ENCODE measurements at places on chromosomes 7 and 10.
A peak's percentile ranks its signal among the peaks of the same experiment; 100 is the strongest.

DNA sequence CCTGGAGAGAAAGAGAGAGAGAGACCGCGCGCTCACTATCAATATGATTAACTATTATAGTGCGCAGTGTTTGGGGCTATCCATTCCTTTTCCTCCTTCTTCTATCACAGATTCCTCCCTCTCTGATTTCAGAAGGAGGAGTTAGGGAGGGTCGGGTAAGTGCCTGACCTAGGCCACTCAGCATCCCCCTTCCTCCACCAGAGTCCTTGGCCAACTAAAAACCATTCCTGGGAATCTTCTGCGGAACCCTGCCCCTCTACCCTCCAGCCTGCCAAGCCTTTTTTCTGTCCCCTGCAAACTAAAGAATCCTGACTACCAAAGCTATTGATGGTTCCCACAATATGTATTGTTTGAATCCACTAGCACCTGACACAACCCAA, 256.2 kb upstream of the NFE2L3 start:
- no peak for DNase-seq

- no peak for DNase-seq
These were observed 17.2 kb upstream of the CALN1 start for GRCh38 chr7:72429316-72429715.

DNA sequence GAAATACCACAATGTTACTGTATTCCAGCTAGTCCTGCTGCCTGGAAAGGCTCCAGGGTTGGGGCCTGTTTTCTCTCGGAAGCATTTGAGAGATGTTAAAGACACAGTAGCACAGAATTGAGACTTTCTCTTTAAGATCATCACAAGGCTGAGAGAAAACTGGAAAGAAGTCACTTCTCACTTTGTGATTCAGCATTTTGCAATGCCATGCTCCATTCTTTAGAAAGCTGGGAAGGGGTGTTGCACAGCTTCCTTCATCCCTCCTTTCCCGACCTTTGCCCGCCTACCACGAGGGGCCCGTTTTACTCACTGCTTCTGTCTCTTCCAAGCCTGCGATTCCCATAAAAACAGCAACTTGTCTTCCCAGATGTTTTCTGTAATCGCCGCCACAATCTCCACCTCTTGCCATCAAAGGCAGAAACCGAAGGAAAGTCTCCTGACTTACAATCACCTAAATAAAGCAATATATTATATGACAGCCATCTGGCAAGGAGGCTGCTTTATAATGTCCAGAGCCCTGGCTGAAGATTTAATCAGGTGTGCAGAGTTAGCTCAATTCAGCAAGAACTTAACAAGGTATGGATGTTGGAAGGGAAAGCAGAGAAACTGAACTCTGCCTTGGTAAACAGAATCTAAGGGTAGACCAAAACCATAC, 18.9 kb downstream of the NOD1 start:
- no peak for DNase-seq

GRCh38 chr7:132152131-132152889, 424.0 kb downstream of the PLXNA4 start:
- no peak for DNase-seq

GRCh38 chr10:118017071-118017740, 29.5 kb downstream of the RAB11FIP2 start:
- DNase-seq, result no peak

GRCh38 chr7:152910545-152911225, 151.1 kb downstream of the ACTR3B start:
- no peak for DNase-seq

- DNase-seq, result no peak
These were observed at the start of gene HOXA7 for GRCh38 chr7:27156508-27156898. Gene HOXA7 (minus strand): TSS chr7:27156675. CDS start chr7:27156545, 130 bp downstream.

DNA sequence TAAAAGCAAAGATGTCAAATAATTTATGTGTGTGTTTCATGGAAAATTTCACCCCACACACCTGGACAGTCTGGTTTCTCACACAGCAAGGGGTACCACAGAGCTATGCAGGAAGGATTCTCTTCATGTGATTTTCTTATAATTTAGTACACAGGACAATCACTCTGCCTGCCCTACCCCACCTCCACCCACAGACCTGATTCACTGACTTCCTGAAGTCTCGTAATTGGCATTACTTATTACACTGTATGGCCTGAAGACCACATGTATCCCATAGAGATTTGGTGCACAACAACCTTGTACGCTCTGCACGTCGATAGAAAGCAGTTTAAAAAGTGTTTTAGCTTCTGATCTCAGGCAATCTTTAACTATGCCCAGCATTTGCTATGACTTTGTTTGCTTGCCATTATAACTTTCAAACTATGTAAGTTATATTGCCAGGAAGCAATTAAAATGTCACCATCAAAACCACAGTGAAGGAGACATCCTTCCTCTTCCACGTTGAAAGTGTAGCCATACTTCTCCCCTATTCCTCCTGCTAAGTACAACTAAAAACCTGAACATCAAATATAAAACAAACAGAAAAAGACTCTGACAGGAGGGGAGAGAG, 279.4 kb upstream of the IMMP2L start:
- DNase-seq, result no peak

DNA sequence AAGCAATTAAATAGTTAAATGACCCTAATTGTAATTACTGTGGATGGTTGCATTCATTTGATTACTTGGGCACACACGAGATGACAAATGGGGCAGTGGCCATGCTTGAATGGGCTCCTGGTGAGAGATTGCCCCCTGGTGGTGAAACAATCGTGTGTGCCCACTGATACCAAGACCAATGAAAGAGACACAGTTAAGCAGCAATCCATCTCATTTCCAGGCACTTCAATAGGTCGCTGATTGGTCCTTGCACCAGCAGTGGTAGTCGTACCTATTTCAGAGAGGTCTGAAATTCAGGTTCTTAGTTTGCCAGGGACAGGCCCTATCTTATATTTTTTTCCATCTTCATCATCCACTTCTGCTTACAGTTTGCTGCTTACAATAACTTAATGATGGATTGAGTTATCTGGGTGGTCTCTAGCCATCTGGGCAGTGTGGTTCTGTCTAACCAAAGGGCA, 8.3 kb downstream of the PCBD1 start:
- DNase-seq, result peak; percentile 40

DNA sequence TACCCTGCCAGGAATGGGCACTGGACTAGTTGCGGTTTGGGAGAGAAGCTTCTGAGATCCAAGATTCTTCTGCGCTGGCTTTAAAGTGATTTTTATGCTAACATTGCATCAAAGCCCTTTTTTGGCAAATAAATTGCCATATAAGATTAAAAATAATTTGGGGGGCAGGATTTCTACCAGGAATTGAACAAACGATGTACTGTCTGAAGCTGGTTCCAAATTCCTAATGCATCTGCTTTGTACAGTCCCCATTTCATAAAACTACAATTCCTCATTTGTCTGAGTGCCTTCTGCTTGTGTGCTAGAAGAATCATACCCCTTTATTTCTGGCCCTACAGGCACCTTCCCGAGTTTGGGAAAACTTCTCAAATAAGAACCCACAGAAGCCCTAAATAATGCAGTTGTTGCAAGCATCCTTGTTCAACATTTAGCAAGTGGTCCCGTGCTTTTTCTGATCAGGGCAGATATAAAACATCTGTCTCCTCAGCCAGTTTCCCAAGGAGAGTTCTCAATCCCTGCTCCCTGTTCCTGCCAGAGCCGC, 349.7 kb downstream of the PTEN start:
- no peak for DNase-seq

GRCh38 chr7:142796501-142797390, 26.0 kb downstream of the PRSS2 start:
- no peak for DNase-seq

DNA sequence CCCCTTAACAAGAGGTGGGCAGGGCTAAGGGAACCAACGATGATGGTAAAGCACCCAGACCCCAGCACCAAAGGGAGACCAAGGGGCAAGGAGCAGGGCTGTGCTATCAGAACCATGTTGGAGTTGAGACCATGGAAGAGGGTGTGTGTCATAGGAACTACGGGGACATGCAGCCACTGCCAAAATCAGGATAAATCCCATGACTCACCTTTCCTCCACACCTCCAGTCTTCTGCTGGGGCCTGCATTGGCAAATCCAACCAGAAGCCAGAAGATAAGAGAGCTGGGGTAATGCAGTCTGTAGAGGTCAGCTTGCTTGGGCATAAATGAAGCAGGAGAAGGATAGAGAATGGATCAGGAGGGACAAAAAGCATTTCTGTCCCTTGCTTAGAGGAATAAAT, 42.7 kb upstream of the SMARCD3 start:
- no peak for DNase-seq

- DNase-seq, result no peak
These were observed 44.9 kb downstream of the INSYN2A start for GRCh38 chr10:127151541-127151940.

DNA sequence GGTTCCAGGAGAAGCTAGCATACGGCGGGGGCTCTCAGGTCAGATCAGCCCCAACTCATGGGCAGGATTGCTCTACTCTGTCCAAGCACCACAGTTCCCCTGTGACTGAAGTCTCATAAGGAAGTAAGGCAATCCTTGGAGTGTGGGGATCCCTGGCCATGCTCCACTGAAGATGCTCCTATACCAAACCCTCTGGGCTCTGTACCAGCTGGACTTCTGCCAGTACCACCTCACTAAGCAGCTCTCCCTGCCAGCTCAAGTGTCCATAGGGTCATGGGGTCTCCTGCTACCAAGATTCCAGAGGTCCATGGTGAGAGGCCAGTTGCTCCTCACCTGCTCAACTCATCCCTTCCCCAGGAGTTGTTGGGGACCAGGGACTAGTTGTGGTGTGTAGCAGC, 355.7 kb upstream of the STEAP1 start:
- no peak for DNase-seq

GRCh38 chr10:6173203-6173602, 29.5 kb upstream of the PFKFB3 start:
- DNase-seq, result no peak

DNA sequence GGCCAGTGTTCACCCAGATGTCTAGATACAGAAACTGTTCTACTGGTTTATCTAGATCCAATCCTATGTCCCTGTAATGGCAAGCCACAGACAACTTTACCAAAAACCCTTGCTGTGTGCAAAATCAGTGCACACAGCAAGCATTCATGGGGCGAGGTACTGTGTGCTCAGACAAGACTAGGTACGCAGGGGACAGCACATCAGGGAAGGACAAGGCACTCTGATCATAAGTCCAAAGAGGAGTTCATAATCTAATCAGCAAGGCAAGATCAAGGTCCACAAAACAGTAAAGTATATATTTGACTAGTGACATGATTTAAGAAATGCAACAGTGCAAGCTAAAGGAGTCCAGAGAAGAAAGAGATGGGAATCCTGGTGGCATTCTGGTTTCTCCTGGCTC, 25.9 kb downstream of the KCNMA1 start:
- DNase-seq, result no peak

DNA sequence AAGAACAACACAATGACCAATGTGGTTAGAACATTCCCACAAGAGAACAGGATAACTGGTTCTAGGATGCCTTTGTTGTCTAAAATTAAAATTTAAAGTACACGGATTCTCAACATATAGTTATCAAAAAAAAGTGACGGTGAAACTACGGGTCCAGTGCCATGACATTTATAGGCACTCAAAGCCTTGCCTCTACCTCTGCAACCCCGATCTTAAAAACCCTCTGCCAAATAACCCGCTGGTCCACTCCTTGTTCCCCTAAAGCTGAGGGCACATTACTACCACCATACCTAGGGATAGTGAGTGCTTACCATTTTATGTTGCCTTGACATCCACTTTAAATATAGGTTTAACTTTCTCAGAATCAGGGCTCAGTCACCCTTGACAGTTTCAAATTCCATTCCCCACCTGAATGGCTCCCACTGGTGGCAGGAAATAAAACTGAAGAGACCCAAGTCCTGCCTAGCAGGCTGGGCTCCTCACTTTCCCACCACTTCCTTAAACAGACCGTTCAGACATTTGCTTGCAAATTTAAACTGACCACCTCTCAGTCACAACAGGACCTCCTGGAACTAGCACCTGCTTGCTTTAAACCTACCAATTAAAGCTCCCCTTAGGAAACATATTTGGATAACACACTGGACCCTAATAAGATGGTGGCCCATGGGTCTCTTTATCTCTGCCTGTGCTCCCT, 169.9 kb upstream of the ASAH2 start:
- DNase-seq, result no peak

DNA sequence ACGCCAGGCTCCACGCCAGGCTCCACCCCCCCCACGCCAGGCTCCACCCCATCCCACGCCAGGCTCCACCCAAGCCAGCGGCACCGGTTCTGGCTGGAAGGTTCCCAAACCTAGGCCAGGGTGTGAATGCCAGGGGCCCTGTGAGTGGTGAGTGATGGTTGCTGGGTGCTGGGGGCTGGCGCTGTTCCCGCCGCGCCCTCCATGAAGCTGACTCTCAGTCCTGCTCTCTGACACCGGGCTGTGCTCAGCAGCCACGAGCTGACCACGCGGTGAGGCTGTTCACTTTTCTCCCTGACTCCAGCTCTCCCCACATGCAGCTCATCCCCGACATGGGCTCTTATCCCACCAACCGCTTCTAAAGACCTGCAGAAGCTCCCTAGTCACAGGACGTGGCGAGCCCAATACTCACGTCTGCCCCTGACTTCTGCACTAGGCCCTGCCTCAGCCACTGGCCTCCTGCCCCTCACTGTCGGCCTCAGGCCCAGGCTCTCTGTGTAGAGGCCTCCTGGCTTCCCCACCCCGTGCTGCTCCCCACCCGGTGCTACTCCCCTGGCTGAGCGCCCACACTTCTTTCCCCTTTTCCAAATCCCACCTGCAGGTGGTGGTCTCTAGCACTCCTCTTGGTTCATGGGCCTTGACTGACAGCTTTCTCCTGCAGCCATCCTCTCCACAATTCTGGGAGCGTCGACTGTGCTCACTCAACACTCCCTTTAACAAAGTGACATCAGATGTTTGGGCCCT, 603.0 kb downstream of the PTPRN2 start:
- no peak for DNase-seq

DNA sequence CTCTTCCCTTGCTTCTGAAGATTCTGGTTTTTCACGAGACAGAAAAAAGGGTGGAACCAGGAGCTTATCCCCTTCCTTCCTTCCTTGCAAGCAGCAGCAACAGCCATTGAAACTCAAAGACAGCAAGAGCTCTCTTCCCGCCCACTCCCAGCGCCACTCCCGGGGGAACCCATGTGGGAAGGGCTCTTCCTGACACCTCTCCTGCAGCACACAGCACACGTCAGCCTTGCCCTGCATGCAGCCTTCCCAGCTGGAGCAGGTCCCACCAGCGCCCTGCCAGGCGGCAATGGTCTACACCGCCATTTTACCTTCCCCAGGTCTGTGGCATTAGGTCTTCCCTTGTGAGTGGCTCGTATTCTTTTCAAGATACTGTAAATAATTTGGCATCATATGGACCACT, 161.8 kb downstream of the MGMT start:
- DNase-seq, result peak; percentile 41

GRCh38 chr10:49617121-49618020, 3.5 kb downstream of the CHAT start:
- no peak for DNase-seq

GRCh38 chr10:44756216-44756615, 154.9 kb upstream of the TMEM72 start:
- DNase-seq, result no peak

GRCh38 chr7:31006857-31007256, 43.1 kb downstream of the GHRHR start:
- DNase-seq, result no peak

- DNase-seq, result no peak
These were observed 95.5 kb downstream of the FAM204A start for GRCh38 chr10:118246332-118247295.
